Renal pelvis (tissue), 12 donors: ENCODE measurements at places on chromosomes 7 and 10. TPM values are rescaled to one million over a fixed set of nuclear protein-coding genes. Genes with fewer than 3 reads are reported as not detected.

- no peak for DNase-seq
These were observed 171.0 kb downstream of the SLC16A9 start for GRCh38 chr10:59538623-59539022.

DNA sequence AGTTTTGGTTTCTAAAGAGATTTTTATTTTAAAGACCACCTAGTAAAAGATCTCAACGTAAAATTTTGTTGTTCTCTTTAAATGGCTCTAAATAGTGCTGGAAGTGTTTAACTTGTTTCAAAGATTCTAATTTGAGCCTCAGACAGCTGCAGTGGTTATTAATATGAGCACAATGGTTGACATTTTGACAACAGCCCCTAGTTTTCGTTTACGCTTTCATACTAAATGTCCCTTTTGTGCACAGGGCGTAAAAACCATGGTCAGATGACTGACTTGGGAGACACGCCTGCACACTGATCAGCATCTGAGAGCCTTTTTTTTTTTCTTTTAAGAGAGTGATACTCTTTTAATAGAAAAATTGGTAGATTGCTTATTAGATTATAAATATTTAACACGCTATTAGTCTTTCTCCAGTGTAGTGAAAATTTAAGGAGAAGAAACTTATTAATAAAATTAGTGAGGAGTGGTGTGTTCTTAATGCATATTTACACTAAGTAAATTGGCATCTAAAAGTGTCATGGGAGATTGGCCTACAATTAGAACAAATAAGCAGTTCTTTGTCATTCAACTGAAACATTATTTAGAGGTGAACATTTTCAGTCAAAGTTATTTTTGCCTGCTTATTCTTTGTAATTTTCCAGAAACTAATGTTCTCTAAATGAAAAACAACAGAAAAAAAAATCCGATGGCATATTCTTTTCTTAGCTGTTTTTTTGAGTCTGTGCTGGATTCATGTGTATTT, 182.8 kb upstream of the PHYHIPL start:
- no peak for DNase-seq

DNA sequence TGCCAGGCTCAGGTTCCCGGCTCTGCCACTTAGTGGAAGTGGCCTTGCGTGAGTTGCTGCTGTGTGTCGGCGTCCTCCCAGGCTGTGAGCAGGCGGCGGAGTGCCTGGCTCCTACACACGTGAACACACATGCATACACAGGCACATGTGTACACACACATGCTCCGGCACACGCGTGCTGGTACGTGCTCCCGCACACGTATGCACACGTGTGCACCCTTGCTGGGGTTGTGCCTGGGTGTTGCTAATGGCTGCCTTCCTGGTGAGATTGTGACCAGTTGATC, 107.6 kb downstream of the INPP5A start:
- DNase-seq, result no peak

GRCh38 chr7:102978284-102978683, 65.5 kb downstream of the LRRC17 start:
- DNase-seq, result no peak

GRCh38 chr7:107560898-107561516, 2.7 kb downstream of the COG5 start:
- DNase-seq, result no peak

GRCh38 chr7:2612445-2613097, 19.2 kb upstream of the TTYH3 start:
- DNase-seq, result no peak

- peak; percentile 40 for DNase-seq
These were observed 78.7 kb downstream of the ARHGAP22 start for GRCh38 chr10:48526011-48526821.

DNA sequence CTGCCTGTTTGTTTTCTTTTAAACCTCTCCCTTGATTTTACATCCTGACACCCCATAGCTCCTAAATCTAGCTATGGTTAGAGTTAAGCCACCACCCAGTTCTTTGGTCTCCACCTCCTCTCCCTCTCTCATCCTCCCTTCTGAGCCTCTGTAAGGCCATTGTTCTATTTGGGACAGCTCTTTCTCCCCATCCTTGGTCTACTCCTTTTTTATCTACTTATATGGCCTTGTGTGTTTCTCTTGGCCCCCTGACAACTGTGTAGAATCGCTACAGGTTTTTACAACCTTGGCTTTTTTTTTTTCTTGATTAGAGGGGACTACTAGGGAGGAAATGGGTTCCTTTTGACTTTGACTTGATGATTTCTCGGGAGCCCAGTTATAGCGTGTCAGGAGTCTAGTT, 3.4 kb upstream of the ITIH5 start:
- no peak for DNase-seq

GRCh38 chr7:17474724-17475344, 176.4 kb downstream of the AHR start:
- DNase-seq, result no peak

DNA sequence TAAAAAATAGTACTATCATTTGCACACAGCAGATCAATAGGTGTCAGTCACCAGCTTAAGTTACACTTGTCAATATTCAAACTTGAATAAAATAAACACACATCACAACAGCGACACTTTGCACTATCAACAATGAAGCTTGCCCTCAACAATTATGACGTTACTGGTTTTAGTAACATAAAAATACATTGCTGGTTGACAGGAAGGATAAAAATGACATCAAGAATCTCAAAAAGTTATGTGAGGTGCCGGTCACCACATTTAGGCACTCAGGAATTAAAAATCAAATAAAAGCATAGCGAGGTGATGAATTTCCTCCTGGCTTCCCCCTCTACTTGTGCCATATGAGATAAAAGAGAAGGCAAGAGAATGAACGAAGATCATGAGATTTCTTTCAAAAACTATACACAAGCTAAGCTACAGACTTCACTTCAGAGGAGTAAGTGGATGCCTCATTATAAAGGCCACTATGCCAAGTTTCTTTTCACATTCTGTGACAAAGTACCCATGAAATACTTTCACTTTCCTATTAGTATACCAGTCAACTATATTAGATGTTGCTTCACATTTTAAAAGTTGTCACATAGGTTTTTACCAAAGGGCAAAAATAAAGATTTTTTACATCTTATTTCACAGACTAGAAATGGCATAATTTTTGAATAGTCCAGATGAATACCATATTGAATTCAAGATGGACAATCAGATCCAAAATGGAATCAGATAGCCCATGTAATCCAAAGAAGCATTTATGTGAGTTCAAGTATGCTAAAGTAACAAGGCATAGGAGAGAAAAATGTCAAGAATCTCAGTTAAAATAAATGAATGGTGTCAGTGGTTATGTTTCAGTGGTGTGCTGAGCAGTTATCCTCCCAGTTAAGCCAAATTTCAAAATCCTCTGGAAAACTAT, 3.6 kb downstream of the CCDC71L start:
- no peak for DNase-seq

- no peak for DNase-seq
These were observed 358.1 kb downstream of the CRPPA start for GRCh38 chr7:16063221-16063620.

DNA sequence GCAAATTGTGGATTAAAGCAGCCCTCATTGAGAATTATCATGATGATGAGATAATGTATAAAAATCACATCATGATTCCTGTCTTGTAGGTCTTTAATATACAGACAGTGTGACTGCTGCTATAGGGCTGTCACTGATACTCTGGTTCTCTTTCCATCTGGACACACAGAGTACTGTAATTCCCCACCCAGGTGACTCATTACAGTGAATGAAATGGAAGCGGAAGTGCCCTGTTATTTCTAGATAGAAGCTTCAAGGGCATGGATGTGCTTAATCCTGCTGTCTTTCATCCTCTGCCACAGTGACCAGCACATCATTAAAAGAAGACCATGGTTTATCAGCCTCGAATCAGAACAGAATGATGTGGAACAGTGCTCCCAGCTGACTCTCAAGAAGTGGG, 1234.0 kb downstream of the SORCS3 start:
- DNase-seq, result no peak

DNA sequence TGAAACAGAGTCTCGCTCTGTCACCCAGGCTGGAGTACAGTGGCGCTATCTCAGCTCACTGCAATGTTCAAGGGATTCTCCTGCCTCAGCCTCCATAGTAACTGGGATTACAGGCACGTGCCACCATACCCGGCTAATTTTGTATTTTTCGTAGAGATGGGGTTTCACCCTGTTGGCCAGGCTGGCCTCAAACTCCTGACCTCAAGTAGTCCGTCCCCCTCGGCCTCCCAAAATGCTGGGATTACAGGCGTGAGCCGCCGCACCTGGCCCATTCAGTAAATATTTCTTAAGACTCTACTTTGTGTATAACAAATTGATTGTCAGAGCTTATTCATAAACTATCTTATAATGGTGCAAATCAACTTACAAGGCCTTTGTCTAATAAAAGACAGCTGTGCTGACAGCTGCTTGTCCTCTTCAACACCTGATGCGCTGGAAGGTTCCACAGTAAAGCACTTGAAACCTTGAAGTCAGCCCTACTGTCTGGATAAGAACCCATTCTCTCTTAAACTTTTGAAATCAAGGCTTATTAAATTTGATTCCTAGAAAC, 14.7 kb downstream of the ECHDC3 start:
- no peak for DNase-seq

GRCh38 chr10:22477334-22478287, 132.3 kb downstream of the SPAG6 start:
- DNase-seq, result no peak

- no peak for DNase-seq
These were observed 32.7 kb upstream of the ZPBP start for GRCh38 chr7:50125766-50126165.

DNA sequence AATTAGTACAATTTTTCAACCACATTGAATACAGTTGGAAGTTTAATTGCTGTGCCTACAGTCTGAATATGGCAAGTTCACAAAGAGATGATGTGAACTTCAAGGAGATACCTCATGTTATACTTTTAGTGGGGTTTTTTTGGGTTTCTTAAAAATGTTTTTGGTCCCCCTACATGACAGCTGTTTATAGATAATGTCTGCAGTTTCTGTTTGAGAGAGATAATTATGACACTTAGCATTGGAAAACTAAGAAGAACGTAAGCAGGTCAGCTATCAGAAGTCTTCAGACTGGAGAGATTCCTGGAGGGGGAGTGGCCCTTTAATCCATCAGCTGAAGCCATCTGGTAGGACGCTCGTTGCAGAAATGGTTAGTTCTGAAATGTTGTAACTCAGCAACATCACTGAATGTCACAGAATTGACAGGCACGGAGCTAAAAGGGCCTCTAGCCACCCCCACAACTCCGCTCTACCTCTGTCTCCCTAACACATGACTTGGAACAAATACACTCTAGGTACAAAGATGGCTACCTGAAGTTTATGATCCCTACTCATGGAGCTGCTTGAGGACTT, 29.0 kb downstream of the TIMM23 start:
- no peak for DNase-seq

DNA sequence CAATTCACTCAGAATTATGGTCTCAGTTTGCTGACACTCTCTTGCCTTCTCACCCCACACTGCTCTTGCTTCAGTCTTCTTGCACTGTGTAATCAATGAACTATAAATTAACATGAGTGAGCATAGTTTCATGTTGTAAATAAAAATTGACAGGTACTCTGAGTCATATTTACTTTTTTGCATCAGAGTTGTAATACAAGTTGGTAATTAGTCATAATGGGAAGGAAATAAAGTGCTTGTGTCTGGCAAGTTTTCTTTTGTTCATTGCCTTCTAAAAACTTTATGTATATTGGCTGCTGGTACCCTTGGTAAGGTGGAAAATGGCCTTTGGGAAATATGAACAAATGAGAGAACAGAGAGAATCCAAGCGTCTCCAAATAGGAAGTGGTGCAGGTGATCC, 169.3 kb upstream of the MAGI2 start:
- no peak for DNase-seq

DNA sequence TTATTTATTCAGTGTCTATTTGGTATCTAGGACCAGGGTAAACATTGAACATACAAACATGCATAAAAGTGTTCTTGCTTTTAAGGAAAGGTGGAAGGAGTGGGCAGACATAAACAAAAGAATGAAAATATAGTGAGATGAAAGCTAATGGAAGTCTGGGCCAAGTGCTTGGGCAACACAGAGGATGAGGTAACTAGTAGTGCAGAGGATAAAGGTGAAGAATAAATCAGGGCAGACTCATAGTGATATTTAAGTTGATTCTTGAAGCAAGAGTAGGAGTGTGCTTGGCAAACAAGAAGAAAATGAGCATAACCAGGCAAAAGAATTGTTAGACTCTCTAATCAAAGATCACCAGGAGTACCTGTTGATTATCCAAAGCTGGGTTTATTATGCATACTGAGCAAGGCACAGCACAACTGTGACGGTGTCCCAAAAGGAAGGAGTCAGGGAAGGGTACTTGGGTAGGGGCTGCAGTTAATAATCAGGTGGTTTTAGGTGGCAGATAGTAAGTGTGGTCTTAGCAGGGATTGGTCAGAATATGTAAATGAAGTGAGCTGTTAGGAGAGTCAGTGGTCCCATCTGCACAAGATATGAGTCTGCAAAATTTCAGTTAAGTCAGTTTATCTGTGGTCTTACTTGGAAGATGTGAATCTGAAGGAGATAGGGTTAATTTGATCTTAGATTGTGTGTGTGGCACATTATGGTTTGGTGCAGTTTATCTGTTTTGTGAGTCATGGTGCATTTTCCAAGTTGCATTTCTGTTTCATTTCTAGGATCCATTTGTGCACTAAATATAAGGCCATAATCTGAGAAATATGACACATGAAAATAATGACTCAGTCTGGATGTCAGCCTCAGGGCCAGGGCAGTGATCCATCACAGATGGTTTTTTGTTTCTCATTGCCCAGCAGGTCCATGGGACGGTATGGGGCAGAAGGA, 30.6 kb upstream of the TAX1BP1 start:
- no peak for DNase-seq

GRCh38 chr10:132373241-132373955, 23.6 kb upstream of the PWWP2B start:
- DNase-seq, result no peak

DNA sequence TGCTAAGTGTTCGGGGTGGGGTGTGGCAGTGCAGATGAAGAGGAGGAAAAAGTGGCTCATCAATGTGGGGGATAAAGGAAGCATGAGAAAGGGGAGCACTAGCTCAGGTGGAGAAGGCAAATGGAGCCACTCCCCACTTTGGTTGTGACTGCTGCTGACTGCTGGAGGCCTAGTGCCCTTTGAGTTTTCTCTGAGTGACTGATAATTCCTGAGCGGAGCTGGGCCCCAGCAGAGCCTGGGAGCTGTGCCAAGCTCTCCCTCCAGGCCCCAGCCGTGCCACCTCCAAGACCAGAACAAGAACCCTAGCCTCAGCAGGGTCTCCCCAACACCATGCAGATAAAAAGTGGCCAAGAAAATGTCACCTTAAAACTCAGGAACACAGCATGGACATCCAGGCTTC, 9.7 kb upstream of the RASSF4 start:
- no peak for DNase-seq

MOSPD3 gene
- 30.3 TPM for polyA plus RNA-seq

GRID2IP gene
- polyA plus RNA-seq, result 1.3 TPM

STRIP2 gene
- 3.6 TPM for polyA plus RNA-seq

HOXA5 gene
- polyA plus RNA-seq, result 76.9 TPM

CYP2C19 gene
- 0.06 TPM for polyA plus RNA-seq

WDFY4 gene
- 1.1 TPM for polyA plus RNA-seq

YKT6 gene
- polyA plus RNA-seq, result 75.6 TPM

SMKR1 gene
- polyA plus RNA-seq, result 3.2 TPM

HOXA1 gene
- 2.2 TPM for polyA plus RNA-seq

CYP3A4 gene
- polyA plus RNA-seq, result 0.49 TPM

FFAR4 gene
- polyA plus RNA-seq, result 0.03 TPM

INMT gene
- 1.3 TPM for polyA plus RNA-seq

KCNH2 gene
- 21.0 TPM for polyA plus RNA-seq

SLC29A3 gene
- 8.7 TPM for polyA plus RNA-seq

TAC1 gene
- polyA plus RNA-seq, result 0.56 TPM

JAZF1 gene
- polyA plus RNA-seq, result 9.9 TPM

HOXA3 gene
- polyA plus RNA-seq, result 39.5 TPM

SYT15 gene
- polyA plus RNA-seq, result 4.3 TPM
